ENCODE measurements at places on chromosomes 16 and 17. TPM values are rescaled to one million over a fixed set of nuclear protein-coding genes. Genes with fewer than 3 reads are reported as not detected.

Gene CCDC78
- total RNA-seq = 0.43 TPM

Gene KCNJ18
- not detected for total RNA-seq

GRCh38 chr16:2884041-2884451, 1.0 kb downstream of the FLYWCH2 start:
- no peak for DNase-seq

- no peak for DNase-seq
These were observed 393.2 kb downstream of the CDH13 start for GRCh38 chr16:83019963-83020362.

- DNase-seq = peak; percentile 70
These were observed 2.0 kb downstream of the TBC1D10B start for GRCh38 chr16:30368122-30368791.

All from right atrium auricular region (tissue), 2 donors.